ENCODE measurements at places on chromosomes 5 and 9. TPM values are rescaled to one million over a fixed set of nuclear protein-coding genes. Genes with fewer than 3 reads are reported as not detected.

DNA sequence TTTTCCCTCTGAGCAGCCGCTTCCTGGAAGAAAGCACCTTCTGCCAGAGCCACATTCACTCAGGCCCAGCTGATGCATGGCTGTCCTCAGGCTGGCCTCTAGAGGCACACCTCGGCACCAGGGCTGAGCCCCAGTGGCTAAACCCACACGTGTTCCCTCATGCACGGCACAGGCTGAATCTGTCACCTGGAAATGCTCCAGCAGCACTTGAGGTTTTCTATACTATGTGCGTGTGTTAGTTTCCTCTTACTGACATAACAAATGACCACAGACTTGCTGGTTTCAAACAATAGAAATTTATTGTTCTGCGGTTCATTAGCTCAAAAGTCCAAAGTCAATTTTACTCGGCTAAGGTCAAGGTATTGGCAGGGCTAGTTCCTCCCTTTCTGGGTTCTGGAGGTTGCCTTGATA is 141.4 kb downstream of the LRRC70 start:
- DNase-seq, result peak; percentile 36

- no peak for DNase-seq
Measured at GRCh38 chr5:147601652-147602051, 91.8 kb upstream of the DPYSL3 start.

DNA sequence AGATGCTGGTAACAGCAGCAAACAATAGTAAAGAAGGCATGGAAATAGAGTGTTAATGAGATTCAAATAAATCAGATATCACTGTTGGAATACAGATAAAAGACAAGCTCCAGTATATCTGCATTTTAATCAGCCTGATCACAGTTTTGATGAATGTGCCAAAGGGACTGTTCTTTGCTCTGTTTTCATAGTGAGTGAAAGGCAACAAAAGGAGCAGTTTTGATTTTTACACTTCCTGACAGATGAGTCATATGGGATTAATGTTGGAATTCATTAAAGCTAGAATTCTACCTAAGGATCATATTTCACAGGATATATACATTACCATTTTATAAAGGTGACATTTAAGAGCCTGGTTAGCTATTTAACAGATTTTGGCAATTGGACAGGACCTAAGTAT is 743.3 kb upstream of the PTPRD start:
- DNase-seq, result no peak

NINJ1 gene
- 75.9 TPM for total RNA-seq

DNA sequence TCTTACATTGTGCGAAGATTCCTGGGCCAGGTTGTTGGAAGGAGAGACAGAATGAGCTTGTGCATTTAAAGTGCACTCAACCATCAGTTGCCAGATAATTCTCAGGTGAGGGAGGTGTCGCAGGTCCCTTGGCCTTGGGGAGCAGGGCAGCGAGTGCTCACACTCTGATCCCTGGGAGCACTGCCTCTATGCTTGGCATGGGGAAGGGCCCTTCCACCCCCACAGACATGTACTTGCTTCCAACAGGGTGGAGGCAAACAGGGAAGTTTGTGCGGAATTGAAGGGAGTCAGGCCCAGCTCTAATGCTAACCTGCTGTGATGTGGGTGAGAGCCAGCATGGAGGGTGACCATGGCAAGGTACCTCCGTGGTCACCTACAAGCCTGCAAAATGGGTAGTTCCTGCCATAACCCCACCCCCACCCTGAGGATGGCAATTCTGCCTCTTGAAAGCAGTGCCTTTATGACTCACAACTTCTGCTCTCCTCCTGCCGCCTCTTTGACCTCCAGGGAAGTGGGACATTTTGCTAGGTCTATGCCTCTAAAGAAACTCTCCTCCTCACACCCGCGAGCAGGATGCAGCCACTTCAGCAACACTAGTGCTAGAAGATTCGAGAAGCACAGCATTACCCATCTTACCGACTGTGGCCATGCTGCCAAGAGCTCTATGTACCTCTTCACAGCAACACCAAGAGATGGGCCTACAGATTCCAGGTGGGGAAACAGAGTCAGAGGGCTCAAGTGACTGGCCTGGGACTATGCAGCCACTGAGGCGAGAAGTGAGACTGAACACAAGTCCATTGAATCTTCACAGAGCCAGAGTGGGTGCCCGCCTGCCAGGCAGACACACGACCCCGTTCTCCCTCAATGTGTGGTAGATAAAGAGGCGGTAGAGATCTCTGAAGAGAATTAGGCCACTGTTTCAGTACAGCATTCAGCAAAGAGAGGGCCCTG is 22.1 kb upstream of the SLC25A51 start:
- DNase-seq, result no peak

- DNase-seq, result no peak
Measured at GRCh38 chr5:79932510-79933504, 58.3 kb downstream of the MTX3 start.
